ENCODE measurements at places on chromosomes 4 and X.

- DNase-seq = no peak
Measured at GRCh38 chr4:94577136-94577535, 125.4 kb downstream of the PDLIM5 start.

GRCh38 chr4:10666616-10667015 is 18.0 kb downstream of the CLNK start:
- no peak for DNase-seq

GRCh38 chr4:81494031-81494431 is 22.3 kb upstream of the RASGEF1B start:
- no peak for DNase-seq

GRCh38 chr4:8457646-8458252 is 17.2 kb downstream of the TRMT44 start:
- no peak for DNase-seq

DNA sequence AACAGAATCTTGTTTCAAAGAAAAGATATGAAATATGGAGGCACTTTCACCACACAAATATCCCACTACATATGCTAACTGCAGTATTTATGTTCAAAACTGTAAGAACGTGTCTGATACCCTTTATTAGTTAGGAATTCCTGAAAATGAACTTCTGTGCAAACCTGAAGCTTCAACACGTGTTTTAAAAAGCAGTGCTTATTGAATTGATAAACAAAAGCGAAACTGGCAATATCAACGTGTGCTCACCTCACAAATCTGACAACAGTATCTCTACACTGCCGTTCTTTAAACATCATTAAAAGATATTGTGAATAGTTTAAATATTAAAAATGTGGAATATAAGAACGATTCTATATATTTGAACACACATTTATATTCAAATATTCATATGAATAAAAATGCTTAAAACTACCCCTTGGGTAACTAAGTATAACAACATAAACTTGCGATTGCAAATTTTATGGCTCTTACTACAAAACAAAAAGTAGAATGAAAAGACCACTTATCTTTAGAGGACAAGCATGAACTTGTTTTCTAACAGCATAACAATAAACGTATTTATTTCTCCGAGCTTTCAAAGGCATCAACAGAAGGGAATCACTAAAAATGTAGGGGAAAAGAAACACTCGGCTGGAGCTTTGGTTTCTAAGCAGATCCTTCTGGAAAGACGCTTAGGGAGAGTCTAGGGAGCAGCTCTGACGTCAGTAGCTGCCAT is at the start of gene LRP2BP:
LRP2BP (minus strand) TSS at position 687 of the 718 bp plus-strand sequence. CDS start 17,738 bp downstream, outside the sequence.
- no peak for DNase-seq

DNA sequence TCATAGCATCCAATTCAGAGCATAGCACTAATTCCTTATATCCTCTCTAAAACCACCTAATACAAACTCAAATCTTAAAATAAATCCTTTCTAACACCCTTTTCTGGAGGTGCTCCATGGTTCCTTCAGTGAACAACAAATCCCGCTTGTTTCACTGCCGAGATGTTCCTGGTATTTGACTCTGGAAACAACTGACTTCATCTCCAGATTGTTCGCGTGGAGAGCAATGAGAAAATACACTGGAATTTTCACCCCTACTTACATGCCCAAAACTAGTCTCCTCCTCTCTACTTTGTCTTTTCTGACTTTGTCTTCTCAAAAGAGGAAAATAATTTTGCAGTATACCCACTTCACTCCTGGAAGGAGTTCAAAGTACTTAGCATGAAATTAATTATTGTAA is 129.0 kb downstream of the PLS3 start:
- DNase-seq = no peak

DNA sequence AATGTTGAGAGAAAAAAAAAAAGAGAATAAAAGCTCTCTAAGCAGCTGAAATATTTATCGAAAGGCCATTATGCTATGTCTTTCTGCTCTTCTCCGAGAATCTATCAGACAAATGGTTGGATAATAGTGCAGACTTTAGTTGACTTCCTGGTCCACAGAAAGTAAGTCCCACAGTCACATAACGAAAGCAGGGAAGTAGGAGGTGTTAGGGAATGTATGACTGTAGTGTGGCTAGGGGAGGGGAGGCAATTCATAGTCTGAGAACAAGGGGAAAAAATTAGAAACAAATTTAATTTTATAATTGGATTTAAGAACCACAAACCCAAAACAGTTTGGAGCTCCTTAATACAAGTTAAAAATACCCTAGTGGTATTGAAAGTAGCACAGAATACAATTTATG is 79.7 kb upstream of the VEGFC start:
- no peak for DNase-seq

GRCh38 chr4:124694306-124694705 is 18.2 kb downstream of the ANKRD50 start:
- no peak for DNase-seq

DNA sequence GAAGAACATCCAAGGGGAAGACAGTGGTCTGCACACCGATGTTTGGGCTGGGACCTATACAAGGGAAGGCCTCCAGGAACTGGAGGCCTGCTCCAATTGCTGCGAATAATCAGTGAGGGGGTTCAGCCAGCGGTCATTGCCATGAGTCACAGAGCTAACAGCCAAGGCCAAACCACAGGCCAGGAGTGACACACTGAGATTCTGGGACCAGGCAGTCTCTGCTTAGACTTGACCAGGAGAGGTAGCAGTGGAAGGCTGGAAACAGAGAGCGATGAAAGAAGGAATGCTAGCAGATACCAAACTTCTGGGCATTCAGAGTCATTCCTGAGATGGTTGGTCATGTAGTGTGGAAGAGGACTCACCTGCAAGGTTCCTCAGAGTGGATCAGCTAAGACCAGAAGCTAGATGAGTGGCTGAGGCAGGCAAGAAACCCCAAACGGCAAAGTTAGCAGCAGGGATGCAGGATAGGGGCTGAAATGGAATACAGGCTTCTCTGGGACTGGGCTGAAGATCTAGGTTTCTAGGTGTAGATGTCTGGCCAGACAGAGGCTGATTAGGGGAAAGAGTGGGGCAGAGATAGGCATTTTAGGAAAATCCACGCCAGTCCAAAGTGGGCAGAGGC is 54.7 kb downstream of the CNGA2 start:
- DNase-seq = no peak

DNA sequence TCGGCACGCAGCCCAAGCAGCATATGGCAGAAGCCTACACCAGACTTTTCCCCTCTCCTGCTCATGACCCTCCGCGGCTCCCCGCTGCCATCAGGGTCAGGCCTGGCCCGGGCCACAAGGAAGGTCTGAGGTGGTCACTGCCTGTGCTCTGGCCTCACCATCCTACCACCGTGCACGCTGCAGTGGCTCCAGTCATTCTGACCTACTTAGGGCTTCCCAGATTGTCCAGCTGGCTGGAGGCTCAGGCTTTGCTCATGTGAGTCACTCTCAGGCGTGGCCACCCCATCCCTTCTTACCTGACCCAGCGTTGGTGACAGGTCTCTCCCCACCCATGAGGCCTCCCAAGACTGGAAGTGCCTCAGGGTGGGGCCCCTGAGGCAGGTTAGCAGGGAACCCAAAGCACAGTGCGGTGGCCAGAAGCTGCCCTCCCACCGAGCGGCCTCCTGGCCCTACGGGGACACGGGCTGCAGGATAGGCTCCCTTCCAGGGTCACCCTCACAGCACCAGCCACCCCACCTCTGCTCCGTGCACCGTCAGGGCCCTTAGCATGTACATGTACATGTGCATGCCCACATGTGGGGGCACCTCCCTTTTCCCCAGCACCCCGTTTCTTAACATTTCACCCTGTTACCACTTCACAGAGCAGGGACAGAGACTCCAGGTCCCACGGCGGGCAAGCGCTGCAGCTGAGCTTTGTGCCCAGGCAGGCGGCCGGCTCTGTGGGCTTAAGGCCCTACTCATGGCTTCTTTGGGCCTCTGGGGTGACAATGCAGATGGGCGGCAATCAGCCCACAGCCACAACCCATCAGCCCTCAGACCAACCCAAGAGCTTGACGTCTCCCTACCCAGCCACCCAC is 2.2 kb downstream of the TREX2 start:
- DNase-seq = no peak

- no peak for DNase-seq
Measured at GRCh38 chr4:158462611-158463010, 59.1 kb upstream of the RXFP1 start.

DNA sequence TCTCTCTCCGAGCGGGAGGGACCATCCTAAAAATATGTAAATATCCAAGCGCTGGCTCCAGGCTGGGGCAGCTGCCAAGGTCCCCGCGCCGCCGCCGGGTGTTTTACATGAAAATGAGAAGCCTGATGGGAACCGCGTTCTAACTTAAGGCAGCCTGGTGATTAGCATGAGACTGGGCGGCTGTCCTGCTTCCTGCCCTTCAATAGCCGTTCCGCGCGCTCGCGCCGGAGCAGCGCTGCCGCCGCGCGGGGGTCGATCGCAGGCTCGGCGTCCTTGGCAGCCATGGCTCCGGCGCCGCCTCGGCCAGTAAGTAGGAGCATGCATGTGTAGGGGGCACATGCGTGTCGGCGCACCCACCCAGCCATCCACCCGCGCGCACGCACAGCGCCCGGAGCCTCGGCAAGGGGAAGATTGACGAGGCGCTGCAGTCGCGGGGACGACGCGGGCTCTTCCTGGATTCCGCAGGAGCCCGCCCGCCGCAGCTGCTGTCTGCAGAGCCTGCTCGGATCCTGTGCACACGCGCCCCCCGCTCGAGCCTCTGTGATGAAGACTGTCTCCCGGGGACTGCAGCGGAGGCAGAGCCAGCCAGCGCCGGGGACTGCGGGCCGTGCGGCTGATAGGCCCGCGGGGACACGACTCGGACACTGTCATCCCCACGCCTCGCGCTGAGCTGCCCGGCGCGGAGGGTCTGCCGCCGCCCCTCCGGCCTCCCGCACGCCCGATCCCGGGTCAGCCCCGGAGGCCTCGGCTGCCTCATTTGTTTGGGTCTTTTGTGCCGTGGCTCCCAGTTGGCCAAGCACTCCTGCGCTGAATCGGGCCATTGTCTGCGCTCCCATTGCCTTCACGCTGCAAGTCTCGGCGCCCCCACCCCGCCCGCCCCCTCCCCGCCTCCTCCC is 734 bp downstream of the STOX2 start:
- no peak for DNase-seq

DNA sequence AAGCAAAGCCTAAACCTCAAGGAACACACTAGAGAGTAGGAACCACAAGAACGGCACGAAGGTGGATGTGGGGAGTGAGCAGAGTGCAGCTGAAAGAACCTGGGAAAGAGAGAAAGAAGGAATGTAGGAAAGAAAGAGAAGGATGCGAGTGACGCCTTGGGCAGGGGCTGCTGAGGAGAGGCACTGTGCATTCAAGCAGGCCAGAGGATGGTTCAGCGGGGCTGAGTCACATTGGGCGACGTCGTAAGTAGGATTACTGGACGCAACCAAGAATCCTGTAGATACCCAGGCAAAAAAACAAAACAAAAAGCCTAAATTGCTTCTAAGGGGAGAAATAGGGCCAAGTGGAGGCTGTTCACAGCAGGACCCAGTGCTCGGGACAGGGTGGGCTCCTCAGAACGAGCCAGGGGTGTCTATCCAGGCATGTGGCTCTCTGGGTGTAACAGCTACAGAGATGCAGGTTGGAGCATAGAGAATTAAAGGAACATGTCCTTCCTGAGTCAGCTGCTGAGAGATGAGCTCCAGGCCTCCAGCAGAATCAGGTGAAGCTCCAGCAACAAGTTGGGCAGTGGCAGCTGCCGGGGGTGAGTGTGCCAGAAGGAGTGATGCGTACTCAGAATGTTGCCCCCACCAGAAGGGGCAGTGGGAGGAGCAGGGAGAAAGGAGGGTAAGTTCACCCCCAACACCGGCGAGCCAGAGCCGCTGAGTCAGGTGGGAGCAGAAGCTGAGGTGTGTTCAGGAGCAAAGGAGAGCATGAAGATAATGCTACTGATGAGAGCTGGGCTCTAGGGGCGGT is 38.6 kb downstream of the NELFA start:
- DNase-seq = no peak

DNA sequence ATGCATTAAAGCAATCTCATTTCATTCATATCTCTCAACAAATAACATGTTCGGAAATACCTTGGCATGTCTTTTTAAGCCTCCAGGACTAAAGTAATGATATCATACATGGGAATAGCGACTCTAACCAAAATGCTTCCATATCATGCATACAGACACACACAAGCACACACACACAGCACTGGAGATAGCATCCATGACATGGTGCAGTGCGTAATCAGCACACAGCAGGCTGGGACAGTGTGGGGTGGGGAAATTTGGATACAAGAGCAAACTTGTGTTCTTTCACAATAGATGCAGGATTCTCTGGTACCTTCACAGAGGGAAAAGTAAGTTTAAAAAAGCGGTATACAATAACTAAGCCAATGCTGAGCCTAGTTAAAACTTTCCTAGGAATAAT is 132.3 kb upstream of the HPGD start:
- DNase-seq = no peak

DNA sequence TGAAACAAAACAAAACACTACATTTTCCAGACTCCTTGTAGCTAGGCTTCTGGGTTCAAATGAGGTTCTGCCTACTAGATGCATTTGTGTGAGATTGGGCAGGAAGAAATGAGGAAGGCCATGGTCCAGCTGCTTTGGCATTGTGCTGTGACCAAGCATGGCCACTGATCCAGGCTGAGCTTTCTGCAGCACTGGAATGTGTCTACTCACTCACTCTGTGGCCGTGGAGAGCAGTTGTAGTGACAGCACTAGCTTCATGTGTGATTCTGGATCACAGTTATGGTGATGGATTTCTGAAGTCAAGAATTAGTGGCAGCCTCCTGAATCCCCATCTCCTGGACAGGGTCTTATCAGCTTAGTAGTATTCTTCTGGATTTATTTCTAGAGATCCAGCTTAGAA is 358.9 kb downstream of the GPAT3 start:
- DNase-seq = no peak

DNA sequence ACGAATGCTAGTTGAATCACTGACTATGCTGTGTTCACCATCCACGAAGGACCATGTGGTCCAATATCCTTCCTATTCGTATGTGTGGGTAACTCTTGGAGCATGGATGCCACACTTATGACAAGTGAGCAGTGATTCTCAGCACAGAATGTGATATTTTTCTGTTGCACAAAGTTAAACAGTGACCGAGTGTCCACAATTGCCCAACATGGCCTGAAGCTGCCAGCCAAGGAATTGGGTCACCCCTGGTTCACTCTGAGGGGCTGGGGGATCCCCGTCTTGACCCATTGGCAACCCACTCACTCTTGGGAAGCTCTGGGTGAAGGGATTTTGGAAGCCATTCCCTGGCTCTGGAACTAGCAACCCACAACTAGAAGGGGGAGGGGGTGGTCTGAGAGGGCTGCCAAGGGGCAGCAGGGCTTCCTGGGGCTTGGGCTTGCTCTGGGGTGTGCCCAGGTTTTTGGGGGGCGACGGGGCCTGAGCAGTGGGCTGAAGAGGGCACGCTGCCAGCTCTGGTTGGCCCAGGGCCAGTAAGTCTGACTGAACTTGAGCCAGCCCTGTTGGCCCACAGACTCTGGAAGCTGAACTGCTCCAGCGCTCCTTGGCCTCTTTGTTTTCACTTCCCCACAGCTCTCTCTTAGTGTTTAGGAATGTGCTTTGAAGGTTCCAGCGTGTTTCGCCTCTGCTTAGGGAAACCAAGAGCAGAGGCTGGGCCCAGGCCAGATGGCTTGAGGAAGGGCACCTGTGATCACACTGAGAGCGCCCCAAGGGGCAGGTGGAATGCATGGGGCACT is 43.1 kb upstream of the BCOR start:
- no peak for DNase-seq

- no peak for DNase-seq
Measured at GRCh38 chrX:133290076-133290475, 71.9 kb upstream of the TFDP3 start.

GRCh38 chr4:156738766-156739165 is 232.8 kb downstream of the PDGFC start:
- DNase-seq = no peak

GRCh38 chrX:14864631-14865030 is 8.2 kb downstream of the FANCB start:
- DNase-seq = no peak

GRCh38 chr4:1310031-1310795 is 20.5 kb downstream of the MAEA start:
- no peak for DNase-seq

Data from stimulated activated CD8-positive, alpha-beta memory T cell treated with anti-CD3 and anti-CD28 coated beads, Interleukin-4, amount 100 ng/mL, for 4 hours (primary cell).